ENCODE measurements at places on chromosomes 16 and 17.

DNA sequence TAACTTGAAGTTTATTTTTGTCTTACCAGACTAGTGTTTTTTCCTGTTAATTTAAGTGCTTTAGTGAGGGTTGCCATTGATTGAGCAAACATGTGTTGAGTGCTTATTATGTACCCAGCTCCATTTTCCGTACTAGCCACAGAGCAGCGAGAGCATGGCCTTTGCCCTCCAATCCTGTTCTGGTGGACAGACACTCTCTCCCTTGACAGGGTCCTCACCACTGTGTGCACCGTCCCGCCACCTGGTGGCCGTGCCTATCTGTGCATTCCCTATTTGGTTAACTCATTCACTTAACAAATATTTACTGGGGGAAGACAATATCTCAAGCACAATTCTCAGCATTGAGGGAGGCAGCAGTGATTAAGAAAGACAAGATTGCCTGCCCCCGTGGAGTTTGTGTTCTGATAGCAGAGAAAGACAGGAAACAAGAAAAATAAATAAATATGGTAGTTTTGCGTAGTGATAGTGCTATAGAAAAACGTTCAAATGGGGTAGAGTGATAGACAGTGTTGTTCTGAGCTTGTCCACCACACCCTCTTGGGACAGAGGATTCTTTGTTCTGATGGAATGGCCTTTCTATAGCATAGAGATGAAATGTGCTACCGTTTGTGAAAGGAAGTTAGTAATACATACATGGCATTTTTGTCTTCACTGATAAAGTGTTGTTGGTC is 13.0 kb downstream of the CDH13 start:
- no peak for DNase-seq

DNA sequence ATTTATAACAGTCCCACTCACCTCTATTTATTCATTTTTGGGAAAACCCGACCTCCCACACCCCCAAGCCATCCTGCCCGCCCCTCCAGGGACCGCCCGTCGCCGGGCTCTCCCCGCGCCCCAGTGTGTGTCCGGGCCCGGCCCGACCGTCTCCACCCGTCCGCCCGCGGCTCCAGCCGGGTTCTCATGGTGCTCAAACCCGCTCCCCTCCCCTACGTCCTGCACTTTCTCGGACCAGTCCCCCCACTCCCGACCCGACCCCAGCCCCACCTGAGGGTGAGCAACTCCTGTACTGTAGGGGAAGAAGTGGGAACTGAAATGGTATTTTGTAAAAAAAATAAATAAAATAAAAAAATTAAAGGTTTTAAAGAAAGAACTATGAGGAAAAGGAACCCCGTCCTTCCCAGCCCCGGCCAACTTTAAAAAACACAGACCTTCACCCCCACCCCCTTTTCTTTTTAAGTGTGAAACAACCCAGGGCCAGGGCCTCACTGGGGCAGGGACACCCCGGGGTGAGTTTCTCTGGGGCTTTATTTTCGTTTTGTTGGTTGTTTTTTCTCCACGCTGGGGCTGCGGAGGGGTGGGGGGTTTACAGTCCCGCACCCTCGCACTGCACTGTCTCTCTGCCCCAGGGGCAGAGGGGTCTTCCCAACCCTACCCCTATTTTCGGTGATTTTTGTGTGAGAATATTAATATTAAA is 638 bp upstream of the TMEM88 start:
- DNase-seq: no peak

DNA sequence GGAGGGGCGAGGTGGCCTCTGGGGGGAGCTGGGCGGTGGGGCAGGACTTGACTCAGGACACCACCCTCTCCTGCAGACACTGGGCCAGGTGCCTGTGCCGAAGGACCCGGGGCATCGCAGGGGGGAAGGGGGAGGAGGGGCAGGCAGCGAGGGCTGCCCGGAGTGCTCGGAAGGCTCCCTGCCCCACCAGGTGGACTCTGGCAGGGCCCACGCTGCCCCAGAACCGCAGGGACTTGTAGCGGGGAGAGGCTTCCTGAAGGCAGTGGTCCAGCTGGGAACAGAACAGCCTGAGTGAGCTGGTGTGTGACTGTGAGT is 4.4 kb upstream of the HCRT start:
- DNase-seq: no peak

GRCh38 chr17:41702712-41703111 is 9.4 kb upstream of the GAST start:
- DNase-seq: no peak

- no peak for DNase-seq
These were observed 108.9 kb upstream of the EEF2KMT start for GRCh38 chr16:5206331-5206990.

DNA sequence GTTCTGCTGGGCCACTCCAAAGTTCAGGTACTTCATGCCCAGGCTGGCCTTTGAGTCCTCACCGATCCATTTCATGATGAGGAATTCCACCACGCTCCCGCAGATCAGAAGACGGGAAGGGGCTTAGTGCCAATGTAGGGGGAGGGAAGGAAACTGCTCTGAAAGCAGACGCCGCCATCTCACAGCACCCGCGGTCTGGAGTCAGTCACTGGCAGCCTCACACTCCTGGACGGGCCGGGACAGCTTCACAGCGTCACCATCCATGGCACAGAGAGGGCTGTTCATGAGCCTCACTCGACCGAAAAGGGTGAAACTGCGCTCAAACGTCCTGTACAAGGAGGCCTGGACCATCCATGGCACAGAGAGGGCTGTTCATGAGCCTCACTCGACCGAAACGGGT is 62.0 kb downstream of the RPH3AL start:
- DNase-seq: no peak

DNA sequence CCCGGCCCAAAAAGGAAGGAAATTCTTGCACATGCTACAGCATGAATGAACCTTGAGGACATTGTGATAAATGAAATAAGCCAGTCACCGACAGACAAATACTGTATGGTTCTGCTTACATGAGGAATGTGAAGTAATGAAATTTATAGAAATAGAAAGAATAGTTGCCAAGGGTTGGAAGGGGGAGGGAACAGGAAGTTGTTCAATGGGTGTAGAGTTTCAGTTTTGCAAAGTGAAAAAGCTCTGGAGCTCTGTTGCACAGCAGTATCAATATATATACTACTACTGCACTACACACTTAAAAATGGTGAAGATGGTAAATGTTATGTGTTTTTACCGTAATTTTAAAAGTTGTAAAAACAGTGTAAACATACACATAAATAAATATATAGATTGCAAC is 43.7 kb downstream of the PKD1L3 start:
- DNase-seq: no peak

DNA sequence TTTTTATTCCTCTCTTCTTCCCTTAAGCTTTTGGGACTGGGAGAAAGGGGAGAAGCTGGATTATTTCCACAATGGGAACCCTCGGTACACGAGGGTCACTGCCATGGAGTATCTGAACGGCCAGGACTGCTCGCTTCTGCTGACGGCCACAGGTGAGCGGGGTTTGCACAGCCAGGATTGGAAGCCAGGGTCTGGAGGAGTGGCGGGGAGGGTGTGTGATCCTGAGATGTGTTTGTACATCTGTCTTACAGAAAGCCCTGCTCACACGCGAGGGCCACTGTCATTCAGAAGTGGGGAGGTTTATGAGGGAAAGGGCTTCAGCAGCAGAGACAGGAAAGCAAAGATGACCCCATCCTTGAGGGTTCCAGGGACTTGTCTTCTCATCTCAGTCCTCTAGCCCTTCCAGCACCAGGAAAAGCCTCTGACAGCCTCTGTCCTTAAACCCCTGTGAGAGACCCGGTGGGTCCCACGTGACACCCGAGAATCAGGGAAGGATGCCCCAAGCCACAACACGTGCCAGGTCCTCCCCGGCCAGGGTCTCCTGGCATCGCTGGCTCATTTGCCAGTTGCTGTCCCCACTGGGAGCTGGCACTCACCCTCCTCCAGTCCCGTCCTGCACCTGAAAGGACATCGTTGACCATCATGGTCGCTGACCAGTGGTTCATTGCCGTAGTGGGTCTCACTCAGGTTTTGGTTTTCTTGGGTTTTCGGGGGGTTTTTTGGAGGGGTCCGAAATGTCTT is 44.3 kb upstream of the CHMP6 start:
- DNase-seq: no peak

- peak; percentile 33 for DNase-seq
These were observed 63.3 kb upstream of the HSBP1 start for GRCh38 chr16:83744441-83744981.

- DNase-seq: no peak
These were observed 414.8 kb downstream of the MAF start for GRCh38 chr16:79185711-79186110.

- DNase-seq: peak; percentile 61
These were observed 1.8 kb downstream of the SREBF1 start for GRCh38 chr17:17834974-17835373.

DNA sequence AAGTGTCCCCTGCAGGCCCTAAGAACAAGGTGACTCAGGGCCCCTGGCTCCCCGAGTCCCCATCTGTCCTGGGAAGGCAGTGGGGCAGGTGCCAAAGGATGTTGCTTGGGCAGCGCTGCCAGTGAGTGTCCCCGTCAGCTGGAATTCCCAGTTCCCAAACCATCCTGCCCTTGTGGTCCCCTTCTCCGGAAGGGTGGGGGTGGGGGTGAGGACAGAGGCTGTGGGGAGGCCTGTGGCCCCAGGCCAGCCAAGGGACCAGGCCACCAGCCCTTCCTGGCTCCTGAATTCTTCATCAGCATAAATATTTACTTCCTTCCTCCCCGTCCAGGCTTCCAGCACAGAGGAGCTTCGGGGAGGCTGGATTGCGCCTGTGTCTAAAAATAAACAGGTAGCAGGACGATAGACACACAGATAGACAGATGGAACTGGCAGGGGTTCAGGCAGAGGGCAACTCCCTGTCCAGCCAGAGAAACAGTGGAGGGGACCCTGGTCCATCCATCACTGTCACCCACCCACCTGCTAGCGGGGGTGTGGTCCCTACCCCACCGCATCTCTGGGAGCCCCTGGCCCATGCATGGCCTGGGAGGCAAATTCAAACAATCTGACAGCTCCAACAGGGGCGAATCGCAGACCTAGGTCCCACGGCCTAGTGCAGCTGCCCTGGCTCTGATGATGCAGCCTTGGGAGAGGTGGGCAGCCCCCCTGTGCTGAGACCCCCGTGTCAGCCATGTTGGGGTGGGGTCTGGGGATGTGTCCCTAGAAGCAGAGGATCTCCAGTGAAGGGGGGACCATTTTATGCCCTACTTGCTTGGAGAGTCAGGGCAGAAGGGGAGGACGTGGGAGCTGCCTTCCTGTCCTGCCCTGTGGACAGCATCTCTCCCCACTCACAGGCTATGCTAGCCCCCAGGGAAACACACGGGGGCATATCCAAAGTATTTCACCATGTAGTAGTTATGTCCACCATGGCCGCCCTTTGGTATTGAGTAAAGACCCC is 13.2 kb downstream of the GLIS2 start:
- DNase-seq: no peak

DNA sequence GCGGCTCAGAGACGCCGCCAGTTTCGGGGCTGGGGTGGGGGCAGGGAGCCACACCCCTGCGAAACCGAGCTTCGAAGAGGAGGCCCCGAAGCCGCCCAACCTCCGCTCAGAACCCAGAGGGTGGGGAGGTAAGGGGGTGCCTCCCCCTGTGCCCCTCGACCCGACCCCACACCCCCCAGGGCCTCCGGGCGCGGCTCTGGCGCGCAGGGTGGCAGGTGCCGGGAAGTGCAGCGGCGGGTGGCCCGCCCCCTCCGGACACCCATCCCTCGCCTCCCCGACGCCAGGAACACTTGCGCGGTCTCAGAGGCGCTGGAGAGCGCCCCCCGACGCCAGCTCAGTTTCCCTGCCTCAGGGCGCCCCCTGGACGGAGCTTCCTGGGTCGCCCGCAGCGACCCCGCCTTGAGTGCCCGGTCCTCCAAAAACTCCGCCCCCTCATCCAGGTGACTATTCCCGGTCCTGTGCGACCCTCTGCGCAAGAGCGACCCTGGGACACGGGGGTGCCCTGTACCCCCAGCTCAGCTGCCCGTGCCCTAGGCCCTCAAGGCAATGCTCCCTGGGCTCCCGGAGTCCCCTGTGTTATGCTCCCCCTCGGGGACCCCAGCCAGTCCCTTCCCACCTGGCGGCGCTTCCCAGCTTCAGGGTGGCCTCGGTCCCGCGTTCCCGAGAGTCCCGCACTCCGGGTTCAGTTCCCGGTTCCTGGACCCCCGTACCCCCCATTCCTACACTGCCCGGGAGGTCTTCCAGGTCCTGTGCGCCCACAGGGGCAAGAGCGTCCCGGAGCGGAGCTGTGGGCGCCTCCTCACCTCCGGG is 562 bp downstream of the PPL start:
- no peak for DNase-seq
